ENCODE measurements at places on chromosomes 6 and 20.

DNA sequence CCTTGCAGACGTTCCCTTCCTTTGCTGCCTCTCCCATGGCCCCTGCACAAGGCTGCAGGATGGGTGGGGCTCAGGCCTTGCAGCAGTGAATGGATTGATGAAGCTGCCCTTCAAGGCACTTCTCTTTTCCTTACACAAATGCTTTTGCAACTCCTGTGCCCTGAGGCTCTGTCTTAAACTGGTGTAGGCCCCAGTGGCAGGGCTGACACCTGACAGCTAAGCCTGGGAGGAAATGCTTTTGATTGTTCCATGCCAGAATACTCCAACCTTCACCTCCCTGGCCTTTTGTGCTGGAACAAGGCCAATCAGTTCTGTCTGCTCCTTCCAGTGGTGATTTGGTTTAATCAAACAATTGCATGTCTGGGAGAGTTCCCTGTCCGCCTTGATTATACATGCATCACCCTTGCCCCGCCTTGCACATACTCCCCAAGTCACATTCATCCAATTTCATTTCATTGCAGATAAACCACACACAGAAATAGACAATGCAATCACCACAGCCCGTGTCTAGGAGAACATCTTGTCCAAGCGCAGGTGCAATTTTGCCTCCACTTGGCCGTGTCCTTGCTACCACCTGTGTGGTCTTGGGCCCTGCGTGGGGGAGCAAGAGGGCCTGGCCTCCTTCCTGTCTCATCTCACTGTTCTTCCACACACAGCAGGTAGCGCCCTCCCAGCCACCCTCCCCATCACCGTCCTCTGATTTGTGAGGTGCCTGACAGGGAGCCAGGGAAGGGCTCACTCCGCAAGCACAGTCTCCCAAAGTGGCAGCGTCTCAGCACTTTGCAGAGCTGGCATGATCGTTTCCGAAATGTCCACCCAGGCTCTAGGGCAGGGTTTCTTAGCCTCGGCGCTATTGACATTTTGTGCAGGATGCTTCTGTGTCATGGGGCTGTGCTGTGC lies 120.4 kb downstream of the CDH26 start:
- DNase-seq: no peak

- DNase-seq: no peak
These were observed 129.0 kb downstream of the REV3L start for GRCh38 chr6:111353912-111354462.

DNA sequence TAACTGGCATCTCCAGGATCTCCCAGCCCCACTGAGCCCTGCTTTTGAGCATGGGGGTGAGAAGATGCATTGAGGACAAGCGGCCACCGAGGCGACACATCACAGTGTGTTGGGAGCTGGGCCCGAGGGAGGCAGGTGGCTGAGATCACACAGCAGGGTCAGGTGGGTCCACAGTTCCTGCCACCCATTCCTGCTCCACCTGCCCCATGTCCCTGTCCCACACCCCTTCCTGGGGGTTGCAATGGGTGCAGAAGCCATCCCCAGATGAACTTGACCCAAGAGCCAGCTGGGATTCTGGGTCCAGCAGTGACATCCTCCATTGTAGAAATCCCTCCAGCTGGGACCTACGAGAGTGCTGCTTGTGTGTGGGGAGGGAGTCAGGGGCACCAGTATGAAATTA lies 1.0 kb downstream of the TGM2 start:
- no peak for DNase-seq

- DNase-seq: no peak
These were observed 191.3 kb upstream of the FOXA2 start for GRCh38 chr20:22775671-22776139.

- DNase-seq: no peak
These were observed 542.1 kb upstream of the AGPAT4 start for GRCh38 chr6:161815965-161816364.

DNA sequence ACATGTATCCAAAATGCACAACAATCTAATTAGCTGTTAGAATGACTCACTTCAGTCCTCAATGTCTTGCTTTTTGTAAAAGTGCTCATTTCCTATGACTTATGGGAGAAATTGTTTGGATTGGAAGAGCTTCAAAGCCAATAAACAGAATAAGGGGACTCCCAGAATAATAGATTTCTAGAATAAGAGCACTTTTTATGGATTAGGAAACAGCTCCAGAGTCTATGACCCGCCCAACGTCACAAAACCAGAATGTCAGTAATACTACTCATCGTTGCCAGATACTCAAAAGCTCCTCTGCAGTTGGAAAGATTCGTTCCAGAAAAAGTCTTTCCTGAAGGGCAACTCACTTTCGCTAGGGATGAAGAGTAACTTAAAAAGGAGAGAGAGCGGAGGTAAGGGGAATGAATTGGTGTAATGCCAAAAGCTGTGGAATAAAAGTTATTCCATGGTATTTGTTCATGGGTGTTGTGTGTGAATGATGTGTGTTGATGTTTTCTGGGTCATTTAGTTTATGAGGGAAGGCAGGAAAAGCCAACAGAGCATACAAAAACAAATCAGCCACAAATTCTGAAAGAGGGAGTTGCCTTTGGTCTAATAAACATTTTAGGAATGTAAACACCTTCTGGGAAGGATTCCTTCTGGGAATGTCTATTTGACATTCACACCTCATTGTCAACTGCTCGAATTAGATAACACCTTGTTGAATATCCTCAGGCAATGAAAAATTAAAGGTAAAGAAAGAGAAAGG lies 64.6 kb downstream of the SYNE1 start:
- DNase-seq: peak; percentile 39

DNA sequence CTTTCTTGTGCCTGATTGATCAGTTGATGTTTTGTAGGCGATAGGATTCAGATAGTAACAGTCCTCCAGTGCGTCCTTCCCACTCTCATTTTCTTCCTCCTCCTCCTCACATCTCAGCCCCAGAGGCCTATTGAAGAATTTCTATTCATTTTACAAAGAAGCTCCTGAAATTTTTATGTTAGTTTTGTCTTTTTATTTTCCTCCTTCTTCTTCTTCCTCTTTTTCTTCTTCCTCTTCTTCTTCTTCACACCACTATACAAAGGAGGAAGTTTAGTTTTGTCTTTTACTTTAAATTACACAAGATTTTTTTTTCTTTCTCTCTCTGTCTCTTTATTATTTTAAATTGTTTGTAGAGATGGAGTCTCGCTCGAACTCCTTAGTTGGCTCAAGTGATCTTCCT lies 19.1 kb downstream of the BTN2A1 start:
- no peak for DNase-seq

DNA sequence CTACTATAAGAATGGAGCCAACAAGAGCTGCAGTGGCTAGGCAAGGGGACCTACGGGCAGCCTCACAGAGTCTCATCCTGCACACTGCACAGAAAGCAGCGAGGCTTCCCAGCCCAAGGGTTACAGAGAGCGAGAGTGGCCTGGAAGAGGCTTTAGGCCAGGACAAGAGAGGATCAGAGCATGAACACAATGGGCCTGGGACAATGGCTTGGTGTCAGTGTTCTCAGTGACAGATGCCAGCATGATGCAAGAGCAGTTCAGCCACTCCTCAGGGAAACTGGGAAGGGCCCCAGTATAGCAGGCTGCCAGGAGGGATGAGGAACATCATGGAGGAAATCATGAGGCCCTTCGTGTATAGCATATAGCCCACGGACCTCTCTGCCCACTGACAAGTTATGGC lies 108.0 kb downstream of the NUS1 start:
- DNase-seq: no peak

GRCh38 chr6:26743157-26743821 lies 83.7 kb upstream of the ZNF322 start:
- peak; percentile 61 for DNase-seq

DNA sequence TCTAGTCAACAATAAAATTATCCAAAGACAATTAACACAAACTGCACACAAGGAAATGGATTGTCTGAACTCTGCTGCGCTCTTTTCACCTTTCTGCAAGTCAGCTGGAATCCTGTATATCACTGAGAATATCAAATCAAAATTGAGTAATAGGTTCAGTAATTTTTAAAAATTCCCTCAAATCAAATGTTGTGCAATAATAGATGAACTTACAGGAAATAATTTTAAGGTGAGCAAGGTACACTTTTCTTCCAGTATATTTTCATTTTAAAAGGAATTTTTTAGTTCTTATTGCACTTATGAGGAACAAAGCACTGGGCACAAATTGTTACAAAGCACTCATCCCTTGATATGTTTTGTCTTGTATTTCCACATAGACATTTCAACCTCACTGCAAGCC lies 1.2 kb downstream of the SAYSD1 start:
- DNase-seq: no peak

GRCh38 chr6:45558858-45559257 lies 181.1 kb upstream of the SUPT3H start:
- no peak for DNase-seq

DNA sequence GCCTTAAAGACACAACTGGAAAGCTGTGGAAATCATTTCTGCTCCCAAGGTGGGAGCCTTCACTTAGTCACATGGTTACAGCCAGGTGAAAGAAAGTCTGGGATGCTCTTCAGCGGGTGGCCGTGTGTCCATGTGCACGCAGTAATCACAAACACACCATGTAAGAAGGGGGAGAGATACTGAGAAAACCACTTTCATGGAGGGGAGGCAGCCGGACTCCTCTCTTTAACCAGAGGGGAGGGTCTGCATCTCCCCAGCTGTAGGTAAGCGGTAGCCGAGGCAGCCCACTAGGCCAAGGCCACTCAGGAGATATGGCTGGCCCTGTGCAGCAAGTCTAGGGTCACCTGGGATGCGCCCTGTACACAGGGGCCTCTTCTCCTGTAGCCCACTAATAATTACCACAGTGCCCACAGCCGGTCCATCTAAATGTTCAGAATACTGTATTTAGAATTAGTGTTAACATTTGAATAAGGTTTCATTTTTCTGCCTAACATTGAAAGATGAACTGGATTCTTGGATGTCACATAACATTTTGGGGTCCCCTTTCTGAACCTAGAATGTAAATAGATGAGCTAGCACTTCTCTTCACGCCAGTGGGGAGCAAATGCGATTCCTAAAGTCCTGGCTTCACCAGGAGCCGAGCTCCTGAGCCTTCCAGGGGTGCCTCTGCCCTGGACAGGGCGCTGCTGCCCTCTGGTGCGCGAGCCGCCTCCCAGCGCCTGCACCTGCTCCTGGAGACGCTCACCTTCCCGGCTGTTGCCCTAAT lies 15.9 kb downstream of the GPR31 start:
- peak; percentile 77 for DNase-seq

GRCh38 chr6:56521454-56521853 lies 121.2 kb downstream of the DST start:
- no peak for DNase-seq

- no peak for DNase-seq
These were observed 8.9 kb upstream of the RBCK1 start for GRCh38 chr20:399182-399707.

DNA sequence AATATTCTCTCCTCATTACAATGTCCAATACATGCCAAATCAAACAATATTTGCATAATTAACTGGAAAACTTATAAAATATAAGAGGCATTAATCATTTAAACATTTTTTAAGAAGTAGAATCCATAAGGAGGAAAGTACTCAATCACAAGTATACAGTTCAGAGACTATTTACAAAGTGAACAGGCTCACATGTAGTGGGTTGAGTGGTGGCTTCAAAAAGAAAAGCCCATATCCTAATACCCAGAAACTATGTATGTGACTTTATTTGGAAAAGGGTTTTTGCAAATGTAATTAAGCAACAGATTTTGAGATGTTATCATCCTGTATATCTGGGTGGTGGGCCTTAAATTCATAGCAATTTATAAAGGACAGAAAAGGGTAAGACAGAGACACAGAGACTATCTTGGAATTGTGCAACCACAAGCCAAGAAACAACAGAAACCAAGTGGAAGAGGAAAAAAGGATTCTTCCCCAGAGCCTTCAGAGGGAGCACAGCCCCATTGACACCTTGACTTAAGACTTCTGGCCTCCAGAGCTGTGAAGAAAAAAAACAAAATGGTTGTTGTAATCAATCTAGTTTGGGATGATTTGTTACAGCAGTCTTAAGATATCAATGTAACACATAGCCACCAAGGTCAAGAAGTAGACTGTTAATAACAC lies 32.7 kb upstream of the CRISP1 start:
- DNase-seq: no peak

- DNase-seq: no peak
These were observed 76.9 kb downstream of the SMOC2 start for GRCh38 chr6:168517742-168518347.

DNA sequence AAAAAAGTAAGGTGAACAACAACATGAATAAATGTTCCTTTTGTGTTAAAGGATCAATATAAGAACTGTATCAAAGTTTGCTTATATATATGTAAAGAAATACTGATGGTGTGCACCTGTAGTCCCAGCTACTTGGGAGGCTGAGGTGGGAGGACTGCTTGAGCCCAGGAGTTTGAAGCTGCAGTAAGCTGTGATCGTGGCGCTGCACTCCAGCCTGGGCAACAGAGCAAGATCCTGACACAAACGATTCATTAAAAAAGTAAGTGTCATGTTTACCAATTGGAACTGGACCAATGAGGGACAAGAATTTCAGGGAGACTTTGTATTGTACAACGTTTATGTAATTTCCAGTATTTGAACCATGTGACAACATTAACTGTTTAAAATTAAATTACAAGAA lies 5.0 kb upstream of the PHF20 start:
- no peak for DNase-seq

DNA sequence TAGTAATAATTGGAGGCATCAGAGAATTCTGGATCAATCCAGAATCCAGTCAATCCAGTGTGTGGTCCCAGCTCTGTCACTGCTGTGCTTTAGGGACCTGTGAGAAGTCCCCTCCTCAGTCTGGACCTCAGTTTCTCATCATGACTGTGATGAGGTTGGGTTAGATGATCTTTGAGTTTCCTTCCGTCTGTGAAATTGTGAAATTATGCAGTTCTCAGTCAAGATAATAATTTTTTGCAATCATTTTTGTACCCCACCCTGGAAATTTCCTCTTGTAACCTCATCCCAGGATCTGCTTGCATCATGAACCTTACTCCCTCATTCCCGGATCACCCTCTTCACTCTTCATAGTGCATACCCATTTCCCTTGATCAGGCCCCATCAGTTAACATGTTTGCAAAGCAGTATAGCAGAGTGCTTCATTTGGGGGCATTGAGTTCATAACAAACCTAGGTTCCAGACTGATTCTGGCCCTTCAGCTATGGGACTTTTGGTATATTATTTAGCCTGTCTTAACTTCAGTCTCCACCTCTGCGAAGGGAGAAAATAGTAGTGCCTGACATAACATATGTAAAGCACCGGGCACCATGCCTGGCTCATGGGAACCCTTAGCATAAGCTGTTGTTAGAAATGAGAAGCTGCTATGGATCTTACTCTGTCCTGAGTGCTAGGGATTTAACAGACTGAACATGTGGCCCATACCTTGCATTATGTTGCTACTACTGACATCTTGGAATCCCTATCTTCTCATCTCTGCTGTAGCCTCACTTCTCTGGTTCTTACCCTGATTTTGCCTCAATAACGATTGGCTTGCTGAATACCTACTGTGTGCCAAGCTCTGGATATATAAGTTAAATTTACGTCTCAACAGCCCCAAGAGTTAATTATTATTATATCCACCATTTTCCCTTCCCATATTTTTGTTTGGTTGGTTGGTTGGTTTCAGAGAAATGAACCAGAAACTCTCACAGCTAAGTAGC lies 1.3 kb downstream of the ZNF76 start:
- no peak for DNase-seq
